ENCODE measurements at places on chromosomes 4 and X.

DNA sequence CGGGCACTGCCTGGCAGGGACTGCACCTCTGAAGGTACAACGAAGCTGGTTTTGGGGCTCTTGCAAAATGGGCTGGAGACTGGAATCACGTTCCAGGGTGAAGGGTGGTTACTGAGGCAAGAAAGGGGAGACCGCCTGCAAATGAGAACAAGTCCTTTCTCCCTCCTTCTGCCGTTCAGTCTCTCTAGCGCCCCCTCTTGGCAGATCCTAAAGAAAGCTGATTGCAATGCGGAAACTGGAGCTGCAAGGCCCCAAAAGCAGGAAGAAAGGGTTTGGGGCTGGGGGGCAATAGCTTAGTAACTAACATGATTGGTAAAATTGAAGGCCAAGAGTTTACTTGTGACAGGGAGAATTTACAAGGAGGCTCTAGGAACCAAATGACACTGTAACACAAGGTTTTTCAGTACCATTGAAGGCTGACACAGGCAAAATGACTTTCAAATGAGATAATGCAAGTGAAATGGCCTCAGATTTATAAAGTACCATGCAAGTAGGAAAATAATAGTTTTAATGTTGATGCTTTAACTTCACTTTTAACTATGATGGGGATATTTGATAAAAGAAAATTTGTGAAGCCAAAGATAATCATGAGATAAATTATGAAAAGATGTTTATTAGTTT is 222.7 kb upstream of the HAND2 start:
- DNase-seq, result no peak

- DNase-seq, result peak; percentile 80
These were observed 608 bp downstream of the RAPGEF2 start for GRCh38 chr4:159103384-159103990.

DNA sequence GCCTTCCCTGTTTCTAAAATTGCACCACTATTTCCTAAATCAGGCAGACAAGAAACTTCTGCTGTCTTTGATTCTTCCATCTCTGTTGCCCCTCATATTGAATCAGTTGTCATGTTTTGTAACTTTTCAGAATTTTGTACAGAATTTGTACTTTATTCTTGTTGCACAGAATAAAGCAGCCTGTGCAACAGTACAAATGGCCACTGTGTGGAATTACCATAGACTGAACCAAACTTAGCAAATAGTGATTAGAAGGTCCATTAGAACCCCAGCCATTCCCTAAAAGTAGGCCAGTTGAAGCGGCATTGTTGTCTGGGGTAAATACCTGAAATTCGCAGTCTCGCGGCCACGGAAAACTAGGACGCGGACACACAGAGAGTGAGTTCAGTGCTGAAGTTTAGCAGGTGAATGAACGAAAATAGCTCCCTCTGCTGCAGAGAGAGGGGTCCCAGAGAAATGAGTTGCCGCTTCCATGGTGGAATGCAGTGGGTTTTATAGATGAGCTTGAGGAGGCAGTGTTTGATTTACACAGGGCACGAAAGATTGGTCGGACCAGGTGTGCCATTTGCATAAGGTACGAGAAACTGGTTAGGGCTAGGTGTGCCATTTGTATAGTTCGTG is 71.8 kb downstream of the C4orf33 start:
- DNase-seq, result no peak

DNA sequence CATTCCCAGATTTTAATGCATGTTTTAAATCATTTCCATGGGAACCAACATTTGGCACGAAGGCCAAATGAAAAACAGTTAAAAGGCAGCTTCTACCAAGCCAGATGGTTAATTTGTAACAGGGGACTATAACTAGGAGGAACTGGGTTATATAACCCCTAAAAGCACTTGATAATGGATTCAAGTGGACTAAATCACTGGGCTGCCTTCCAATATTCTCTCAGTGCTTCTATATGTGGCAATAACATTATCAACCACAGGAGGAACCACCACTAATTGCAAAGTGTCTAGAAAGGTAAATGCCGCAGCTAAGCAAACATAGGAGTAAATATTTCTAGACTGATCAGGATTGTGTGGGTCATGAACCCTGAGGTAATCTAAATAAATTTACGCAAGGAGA is 391.5 kb downstream of the UBE2NL start:
- DNase-seq, result no peak

DNA sequence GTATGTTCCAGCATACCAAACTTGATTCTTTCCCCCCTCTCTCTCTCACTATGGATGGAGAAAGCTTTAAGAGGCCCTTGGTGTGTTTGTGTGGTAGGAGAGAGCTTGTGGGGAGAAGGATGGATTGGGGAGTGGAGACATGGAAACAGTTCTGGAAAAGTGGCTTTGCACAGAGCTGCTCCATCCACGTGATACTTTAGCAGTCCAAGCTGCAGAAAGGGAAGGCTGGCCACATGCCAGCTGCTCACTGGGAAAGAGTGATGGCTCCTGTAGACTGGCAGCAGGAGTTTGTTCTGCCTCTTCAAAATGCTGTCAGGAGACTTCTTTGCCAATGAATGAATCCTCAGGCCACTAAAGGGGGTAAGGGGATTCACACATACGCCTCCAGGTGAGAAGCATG is 21.7 kb upstream of the SEC24B start:
- no peak for DNase-seq

GRCh38 chr4:177232473-177232872 is 77.2 kb upstream of the NEIL3 start:
- DNase-seq, result no peak

GRCh38 chrX:76279007-76279406 is 106.1 kb downstream of the PBDC1 start:
- peak; percentile 66 for DNase-seq

- no peak for DNase-seq
These were observed 726.7 kb downstream of the C4orf33 start for GRCh38 chr4:129822701-129823100.

DNA sequence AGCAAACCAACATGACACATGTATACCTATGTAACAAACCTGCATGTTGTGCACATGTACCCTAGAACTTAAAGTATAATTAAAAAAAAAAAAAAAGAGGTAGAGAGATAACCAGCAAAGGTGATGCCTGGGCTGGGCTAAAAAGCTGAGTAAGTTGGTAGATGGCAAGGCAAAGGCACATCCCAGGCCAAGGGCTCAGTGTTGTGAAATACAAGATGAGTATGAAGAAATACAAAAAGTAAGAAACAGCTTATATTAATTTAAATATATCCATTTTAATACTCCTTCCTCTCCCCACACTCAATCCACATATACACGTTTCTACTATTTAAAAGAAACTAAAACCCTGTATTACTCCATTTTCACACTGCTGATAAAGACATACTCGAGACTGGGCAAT is 25.8 kb downstream of the TEC start:
- DNase-seq, result no peak

- DNase-seq, result no peak
These were observed 5.1 kb downstream of the MAGEB17 start for GRCh38 chrX:16172391-16172790.

DNA sequence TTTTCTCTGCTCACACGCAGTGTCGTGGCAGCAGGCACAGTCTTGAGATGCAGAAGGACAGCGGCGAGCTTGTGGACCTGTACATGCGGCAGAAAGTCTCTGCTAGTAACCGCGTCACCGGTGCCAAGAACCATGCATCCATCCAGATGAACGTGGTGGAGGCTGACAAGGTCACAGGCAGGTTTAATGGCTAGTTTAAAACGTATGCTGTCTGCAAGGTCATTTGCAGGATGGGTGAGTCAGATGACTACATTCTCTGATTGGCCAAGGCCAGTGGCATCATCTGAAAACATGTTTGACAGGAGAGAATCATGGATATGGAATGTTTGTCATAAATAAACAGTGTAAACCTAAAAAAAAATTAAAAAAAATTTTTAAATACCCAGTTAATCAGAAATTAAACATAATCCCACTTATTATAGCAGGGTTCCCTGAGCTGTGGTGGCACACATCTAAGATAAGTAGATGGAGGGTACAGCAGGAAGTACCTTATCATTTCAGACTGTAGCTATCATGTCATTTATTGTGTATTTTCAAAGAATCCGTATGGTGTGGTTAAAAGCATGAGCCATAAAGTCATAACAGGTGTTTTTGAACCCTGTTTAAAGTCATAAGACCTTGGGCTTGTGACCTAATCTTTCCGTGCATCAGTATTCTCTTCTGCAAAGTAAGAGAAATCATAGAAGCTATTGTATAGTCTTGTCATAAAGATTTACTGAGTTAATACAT is 7.5 kb upstream of the BMP2K start:
- no peak for DNase-seq

- no peak for DNase-seq
These were observed 16.9 kb downstream of the STAP1 start for GRCh38 chr4:67575232-67576058.

- no peak for DNase-seq
These were observed 48.5 kb upstream of the ZNF157 start for GRCh38 chrX:47321823-47322371.

- DNase-seq, result no peak
These were observed 139.1 kb upstream of the ZIC3 start for GRCh38 chrX:137426695-137427425.

Measured in activated effector memory CD4-positive, alpha-beta T cell treated with anti-CD3 and anti-CD28 coated beads, Interleukin-2, amount 50 U/mL, for 16 hours (primary cell).